ENCODE measurements at places on chromosomes 6 and 20. TPM values are rescaled to one million over a fixed set of nuclear protein-coding genes. Genes with fewer than 3 reads are reported as not detected.

DNA sequence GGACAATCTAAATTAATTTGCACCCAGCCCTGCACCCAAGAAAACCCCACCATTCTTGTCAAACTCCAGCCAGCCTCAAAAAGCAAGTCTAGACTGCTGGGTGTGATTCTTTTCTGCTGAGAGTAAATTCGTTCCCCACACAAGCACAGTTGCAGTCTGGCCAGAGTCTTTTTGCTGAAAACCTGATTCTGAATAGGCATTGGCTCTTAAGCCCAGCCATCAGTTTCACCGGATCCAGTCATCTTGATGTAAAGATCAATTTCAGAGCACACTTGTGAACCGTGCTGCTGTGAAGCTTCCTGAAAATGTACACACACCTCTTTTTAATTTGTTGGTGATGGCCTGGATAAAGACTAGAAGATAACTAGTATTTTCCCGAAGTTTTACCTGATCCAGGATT, 159.4 kb upstream of the GGTLC1 start:
- no peaks in the 10 kb centered on the region for H3K27me3 ChIP-seq
- no peaks in the 10 kb centered on the region for H3K36me3 ChIP-seq
- no peak overlapping the region for H3K4me3 ChIP-seq
- no peak overlapping the region for H3K27ac ChIP-seq
- H3K4me1 ChIP-seq, result no peaks in the 10 kb centered on the region

The PAX1 gene
- total RNA-seq, result not detected

DNA sequence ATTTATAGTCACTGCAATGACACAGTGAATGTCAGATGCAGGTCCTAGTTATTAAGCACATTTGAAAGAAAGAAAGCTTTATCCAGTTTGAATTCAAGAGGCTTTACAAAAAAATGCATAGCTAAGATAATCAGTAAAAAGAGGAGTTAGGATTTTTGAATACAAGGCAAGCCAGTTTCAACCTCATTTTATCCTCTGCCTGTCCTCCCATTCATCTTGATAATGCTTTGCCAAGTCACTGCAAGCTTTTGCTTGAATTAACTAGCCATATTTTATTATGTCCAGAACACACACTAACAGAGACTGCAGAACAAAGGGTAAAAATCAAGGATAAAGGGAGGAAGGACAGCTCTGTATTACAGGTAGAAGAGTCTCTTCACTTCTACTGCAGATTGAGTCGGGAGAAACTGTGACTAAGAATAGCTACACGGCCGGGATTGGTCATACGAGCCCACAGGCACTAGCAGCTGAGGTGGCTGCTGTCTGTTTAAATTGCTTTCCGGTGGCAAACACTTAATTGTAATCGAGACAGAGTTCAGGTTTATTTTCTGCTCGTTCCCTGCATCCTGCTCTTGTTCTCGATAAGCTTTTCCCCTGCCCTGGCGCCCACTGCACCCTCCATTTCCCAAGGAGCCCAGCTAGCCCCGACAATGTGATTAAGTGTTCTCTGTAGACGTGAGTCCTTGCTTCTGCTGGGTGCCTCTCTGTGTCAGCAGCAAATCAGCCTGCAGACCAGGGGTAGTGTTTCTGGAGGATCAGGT, 30.5 kb upstream of the AKAP12 start:
- no peaks in the 10 kb centered on the region for H3K36me3 ChIP-seq
- H3K4me3 ChIP-seq, result no peak overlapping the region
- no peaks in the 10 kb centered on the region for H3K27me3 ChIP-seq
- no peak overlapping the region for H3K27ac ChIP-seq
- no peak for DNase-seq
- H3K4me1 ChIP-seq, result no peaks in the 10 kb centered on the region

- H3K27ac ChIP-seq, result no peak overlapping the region
- no peak for DNase-seq
- no peaks in the 10 kb centered on the region for H3K36me3 ChIP-seq
- H3K4me1 ChIP-seq, result no peaks in the 10 kb centered on the region
Measured at GRCh38 chr6:19325335-19325789, 511.8 kb upstream of the ID4 start.

GRCh38 chr6:53492860-53493634, 51.9 kb downstream of the GCLC start:
- no peak for DNase-seq
- no peaks in the 10 kb centered on the region for H3K36me3 ChIP-seq
- H3K27me3 ChIP-seq, result no peaks in the 10 kb centered on the region
- H3K27ac ChIP-seq, result no peak overlapping the region
- H3K4me3 ChIP-seq, result no peak overlapping the region

DNA sequence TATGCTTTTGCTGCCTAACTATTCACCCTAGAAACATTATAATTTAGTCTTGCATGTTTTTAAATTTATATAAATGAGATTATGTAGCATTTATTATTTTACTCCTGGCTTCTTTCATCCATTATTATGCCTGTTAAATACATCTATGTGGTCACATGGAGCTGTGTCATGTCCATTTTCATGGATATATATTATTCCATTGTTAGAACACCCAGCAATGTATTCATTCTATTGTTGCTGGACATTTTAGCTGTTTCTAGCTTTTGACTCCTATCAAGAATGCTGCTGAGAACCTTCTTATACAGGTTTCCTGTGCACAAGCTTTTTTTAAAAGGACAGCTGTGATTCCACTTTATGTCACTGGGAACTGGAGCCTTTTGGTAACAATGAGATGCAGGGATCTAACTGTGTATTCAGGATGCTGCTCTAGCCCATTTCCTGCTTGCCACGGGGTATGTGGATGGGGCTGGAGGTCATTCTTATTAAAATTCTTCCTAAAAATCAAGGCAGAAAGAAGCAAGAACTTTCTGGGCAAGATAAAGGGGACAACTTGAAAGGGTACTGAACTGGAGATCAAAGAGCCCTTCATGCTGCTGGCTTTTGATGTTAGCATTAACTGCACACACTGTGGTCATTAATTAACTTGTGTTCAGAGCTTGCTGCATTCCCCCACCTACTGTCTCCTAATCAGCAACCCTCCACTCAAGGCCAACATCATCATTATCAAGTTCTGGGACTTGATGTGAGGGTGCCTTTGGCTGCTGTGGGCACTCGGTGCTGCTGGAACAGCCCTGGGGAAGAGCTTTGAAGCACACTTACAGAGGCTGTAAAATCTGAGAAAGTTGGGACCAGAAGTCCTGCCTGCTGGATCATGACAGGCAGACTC, 96.6 kb upstream of the AKIRIN2 start:
- no peaks in the 10 kb centered on the region for H3K4me1 ChIP-seq
- no peaks in the 10 kb centered on the region for H3K36me3 ChIP-seq
- H3K4me3 ChIP-seq, result no peak overlapping the region
- no peak overlapping the region for H3K27ac ChIP-seq

The OSER1 gene
- 35.0 TPM for total RNA-seq

DNA sequence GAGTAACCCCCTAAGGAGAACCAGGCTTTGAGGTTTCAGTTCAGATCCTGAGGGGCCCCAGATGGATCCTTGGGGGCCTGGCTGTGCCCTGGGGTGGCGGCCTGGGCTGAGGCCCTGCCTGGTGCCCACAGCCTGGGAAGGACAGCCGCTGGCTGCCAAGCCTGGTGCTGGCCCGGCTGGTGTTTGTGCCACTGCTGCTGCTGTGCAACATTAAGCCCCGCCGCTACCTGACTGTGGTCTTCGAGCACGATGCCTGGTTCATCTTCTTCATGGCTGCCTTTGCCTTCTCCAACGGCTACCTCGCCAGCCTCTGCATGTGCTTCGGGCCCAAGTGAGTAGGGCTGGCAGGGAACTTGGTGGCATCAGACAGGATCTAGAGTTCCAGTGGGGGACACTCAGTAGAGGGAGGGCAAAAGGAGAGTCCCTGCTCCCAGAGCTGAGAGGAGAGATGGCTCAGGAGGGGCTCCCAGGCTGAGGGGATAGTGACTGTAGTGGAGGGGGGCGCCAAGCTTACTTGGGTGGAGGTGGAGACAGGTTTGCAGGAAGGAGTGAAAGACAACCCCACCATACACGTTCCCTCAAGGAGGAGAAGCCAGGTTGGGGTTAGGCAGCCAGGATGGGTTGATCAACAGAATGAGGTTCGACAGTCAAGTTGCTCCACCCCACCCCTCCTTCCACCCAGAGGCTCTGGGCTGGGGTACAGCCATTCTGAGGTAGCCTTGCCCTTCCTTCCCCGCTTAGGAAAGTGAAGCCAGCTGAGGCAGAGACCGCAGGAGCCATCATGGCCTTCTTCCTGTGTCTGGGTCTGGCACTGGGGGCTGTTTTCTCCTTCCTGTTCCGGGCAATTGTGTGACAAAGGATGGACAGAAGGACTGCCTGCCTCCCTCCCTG, 9.5 kb downstream of the SLC29A1 start:
- no peak for DNase-seq
- H3K27ac ChIP-seq, result peak overlapping the region; percentile 45
- H3K36me3 ChIP-seq, result no peaks in the 10 kb centered on the region
- no peak overlapping the region for H3K4me3 ChIP-seq
- no peaks in the 10 kb centered on the region for H3K27me3 ChIP-seq
- peaks cover 77% of the 10 kb centered on the region for H3K4me1 ChIP-seq

DNA sequence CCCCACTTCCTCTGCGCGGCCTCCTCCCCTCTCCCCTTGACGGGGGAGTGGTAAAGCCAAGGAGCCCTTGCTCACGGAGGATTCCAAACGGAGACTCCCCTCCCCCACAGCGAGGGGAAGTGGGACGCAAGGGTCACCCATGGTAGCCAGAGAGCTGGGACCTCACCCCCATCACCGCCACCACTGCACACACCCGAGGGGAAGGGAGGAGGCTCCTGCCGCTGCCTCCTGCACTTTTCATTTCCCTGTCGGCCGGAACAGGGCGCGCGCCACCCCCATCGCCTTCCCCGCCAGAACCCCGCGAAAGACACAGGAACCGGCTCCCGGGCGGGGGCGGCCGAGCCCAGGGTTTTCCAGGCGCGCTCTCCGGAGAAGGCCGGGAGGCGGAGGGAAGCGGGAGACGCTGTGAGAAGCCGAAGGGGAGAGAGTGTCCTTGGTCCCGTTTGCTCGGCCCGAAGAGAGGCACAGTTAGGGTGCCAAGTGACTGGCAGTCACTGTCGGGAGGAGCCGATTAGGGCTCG, 789 bp downstream of the CCND3 start:
- peaks cover 17% of the 10 kb centered on the region for H3K36me3 ChIP-seq
- H3K4me1 ChIP-seq, result peaks cover 30% of the 10 kb centered on the region
- H3K27me3 ChIP-seq, result no peaks in the 10 kb centered on the region
- H3K27ac ChIP-seq, result peak overlapping the region; percentile 73
- peak overlapping the region; percentile 87 for H3K4me3 ChIP-seq
- no peak for DNase-seq

DNA sequence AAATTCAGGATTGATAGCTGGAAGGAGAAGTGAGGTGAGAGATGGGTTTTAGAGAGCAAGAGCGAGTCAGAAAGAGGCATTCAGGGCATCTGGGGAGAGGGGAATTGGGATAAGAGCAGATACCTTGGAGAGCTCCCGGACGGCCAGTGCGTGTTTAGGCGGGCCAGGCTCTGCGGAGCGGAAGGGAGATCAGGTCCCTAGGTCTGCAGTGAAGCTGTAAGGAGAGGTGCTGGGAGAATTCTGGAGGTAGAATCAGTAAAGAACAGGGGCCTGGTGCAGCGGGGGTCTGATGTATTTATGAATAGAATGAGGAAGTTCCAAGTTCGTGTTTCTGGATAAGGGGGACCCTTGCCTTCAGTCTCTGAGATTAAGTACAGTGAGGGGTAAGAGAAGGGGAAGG, 47.4 kb upstream of the FAM83D start:
- no peaks in the 10 kb centered on the region for H3K36me3 ChIP-seq
- no peak for DNase-seq
- H3K27me3 ChIP-seq, result no peaks in the 10 kb centered on the region
- H3K4me3 ChIP-seq, result no peak overlapping the region

- DNase-seq, result no peak
- no peaks in the 10 kb centered on the region for H3K36me3 ChIP-seq
- no peak overlapping the region for H3K27ac ChIP-seq
- no peak overlapping the region for H3K4me3 ChIP-seq
Measured at GRCh38 chr6:2708456-2708855, 42.3 kb downstream of the MYLK4 start.

DNA sequence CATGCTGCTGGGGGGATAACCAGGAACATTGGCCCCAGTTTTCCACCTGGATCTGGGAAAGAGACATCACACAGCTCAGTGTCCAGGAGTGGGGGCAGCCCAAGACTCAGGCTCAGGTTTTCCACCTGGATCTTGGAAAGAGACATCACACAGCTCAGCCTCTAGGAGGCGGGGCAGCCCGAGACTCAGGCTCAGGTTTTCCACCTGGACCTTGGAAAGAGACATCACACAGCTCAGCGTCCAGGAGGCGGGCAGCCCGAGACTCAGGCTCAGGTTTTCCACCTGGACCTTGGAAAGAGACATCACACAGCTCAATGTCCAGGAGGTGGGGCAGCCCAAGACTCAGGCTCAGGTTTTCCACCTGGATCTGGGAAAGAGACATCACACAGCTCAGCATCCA, 361.6 kb downstream of the THBS2 start:
- H3K36me3 ChIP-seq, result no peaks in the 10 kb centered on the region
- H3K27ac ChIP-seq, result no peak overlapping the region
- H3K27me3 ChIP-seq, result no peaks in the 10 kb centered on the region
- H3K4me3 ChIP-seq, result no peak overlapping the region
- H3K4me1 ChIP-seq, result no peaks in the 10 kb centered on the region

DNA sequence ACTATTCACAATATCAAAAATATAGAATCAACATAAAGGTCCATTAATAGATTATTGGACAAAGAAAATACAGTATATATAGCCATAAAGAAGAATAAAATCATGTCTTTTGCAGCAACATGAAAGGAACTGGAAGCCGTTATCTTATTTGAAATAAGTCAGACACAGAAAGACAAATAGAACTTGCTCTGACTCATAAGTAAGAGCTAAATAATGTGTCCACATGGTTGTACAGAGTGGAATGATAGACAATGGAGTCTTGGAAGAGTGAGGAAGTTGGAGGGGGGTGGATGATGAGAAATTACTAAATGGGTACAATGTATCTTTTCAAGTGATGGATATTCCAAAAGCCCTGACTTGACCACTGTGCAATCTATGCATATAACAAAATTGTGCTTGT, 613.5 kb downstream of the PHF3 start:
- DNase-seq, result no peak
- H3K36me3 ChIP-seq, result no peaks in the 10 kb centered on the region
- no peak overlapping the region for H3K27ac ChIP-seq

DNA sequence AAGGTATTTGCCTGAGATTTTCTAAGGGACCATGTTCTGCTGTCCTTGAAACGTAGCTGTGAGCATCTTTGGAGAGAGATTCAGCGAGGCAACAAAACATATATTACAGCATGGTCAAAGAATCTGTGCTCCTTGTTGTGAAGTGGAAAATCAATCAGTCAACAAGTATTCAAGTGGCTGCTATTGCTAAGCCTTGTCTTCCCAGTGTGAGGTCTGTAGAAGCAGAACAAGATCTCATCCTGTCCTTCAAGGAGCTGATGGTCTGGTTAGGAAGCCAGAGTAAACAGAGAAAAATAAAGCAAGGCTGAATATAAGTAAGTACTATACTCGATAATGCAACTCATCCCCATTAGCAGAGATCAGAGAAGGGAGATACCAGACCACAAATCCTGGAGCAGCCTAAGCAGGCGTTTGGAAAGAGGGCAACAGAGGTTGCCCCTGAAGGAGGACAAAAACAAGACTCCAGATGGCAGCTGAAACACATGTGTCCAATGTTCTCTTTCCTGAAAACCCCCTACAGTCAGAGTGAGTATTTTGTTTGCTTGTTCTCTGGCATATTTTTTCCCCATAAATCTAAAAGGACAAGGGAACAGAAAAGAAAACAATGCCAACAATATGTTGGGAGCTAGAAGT, 392.0 kb downstream of the SYNE1 start:
- no peaks in the 10 kb centered on the region for H3K27me3 ChIP-seq
- no peaks in the 10 kb centered on the region for H3K36me3 ChIP-seq
- H3K4me1 ChIP-seq, result peaks cover 36% of the 10 kb centered on the region
- H3K27ac ChIP-seq, result peak overlapping the region; percentile 35
- no peak overlapping the region for H3K4me3 ChIP-seq
- no peak for DNase-seq

All from tibial nerve (tissue), 4 donors.